Activated naive CD8-positive, alpha-beta T cell treated with anti-CD3 and anti-CD28 coated beads, Interleukin-2, amount 50 U/mL, for 16 hours (primary cell): ENCODE measurements at places on chromosomes 7 and 10.

GRCh38 chr7:55572378-55573233 lies at the start of gene VOPP1:
TSS of gene VOPP1 (minus strand) at chr7:55572502. CDS start at chr7:55572324, 178 bp downstream.
- DNase-seq = peak; percentile 12

DNA sequence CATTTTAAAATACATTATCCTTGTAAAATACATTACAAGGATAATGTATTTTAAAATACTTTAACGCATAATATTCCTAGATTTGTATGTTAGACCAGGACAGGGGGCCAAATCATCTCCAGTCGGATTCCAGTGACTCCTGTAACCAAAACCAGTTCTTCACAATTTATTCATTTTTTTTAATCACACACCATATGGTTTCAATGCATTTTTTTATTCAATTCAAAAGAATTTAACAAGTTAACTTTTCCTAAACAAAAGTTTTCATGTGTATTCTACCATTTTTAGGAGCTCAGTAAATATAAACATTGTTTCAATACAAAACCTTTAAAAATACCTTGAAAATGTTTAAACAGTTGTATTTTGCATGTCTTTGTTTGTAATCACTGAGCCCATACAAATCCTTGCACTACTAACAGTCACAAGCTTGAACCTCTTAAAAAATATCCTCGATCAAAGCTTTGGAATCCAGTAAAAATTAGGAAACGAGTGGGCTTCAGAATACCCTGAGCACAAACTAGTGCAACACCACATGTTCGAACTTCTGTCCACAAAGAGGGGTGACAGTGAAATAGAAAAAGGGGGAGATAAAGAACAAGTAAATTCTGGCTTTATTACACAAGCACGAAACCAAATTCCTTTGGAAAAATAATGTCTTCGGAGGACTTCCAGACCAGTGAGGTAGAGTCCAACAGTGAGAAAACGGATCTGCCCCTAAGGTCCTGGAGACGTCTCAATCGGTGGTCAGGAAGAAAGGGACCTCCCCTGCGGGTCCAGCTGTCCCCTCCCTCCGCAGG lies 1.6 kb downstream of the CCDC71L start:
- DNase-seq = no peak

DNA sequence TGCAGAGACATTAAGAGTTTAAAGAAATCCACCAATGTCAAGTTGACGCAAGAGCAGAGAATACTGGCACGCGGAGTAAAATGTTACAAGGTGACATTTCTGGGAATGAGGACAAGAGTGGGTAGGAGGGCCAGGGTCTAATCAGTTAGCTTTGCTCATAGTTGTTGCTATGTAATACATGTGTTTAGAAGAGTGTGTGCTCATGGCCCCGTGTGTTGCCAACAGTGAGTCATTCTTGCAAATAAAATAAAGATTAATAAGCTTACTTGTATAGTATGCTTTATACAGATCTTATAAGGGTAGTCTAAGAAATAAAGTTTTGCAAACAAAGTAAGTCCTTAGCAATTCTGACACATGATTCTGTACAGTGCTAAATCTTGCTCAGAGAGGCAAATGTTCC lies 64.5 kb downstream of the DNMBP start:
- DNase-seq = no peak

GRCh38 chr7:99837649-99838361 lies 10.0 kb downstream of the CYP3A43 start:
- no peak for DNase-seq

DNA sequence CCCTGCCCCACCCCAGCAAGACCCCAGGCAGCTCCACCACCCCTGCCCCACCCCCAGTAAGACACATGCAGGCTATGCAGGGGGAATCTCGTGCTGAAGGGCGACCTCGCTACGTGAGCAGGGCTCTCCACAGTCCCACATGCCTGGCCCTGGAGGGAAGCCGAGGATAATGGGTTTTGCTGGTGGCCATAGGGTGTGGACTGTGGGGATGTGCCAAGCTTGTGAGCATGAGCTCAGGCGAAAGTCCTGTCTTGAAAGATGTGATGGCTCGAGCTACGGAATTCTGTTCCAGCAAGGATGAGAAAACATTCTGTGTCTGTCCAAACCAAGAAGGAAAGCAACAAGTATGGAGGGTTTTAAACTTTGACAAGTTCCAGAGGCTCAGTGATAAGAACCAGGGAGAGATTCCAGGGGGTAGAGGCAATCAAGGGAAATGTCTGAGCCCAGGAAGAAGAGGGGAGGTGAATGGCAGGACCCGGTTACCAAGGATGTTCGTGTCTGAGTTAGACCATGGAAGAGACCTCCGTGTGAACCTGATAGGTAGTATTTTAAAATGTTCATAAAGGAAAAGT lies 63.1 kb downstream of the PYROXD2 start:
- no peak for DNase-seq

DNA sequence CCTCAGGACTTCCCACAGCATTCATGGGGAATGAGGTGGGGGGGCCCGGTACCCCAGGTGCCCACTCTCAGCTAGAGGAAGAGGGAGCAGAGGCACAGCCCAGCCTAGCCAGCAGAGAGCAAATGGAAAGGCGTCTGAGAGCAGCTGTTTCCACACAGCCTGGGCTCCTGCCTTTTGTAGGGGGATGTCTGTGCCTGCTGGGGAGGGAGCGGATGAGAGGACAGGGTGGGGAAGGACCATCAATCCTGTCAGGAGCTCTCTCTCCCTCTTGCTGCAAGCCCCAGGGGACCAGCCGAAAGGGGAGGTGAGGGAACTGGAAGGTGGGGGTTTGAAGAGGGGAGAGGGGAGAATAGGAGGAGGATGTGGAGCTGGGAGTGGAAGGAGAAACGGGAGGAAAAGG lies at the start of gene PKD2L1:
Gene PKD2L1 (minus strand): TSS at position 150 of the 400 bp plus-strand sequence. CDS start 125 bp downstream, at position 25.
- DNase-seq = no peak

- no peak for DNase-seq
Measured at GRCh38 chr10:129971381-129972144, 7.5 kb upstream of the EBF3 start.

- DNase-seq = no peak
Measured at GRCh38 chr7:130945411-130945811, 211.4 kb upstream of the KLF14 start.

- no peak for DNase-seq
Measured at GRCh38 chr7:95536656-95537311, 51.0 kb downstream of the ASB4 start.
